ENCODE measurements at places on chromosomes 1 and 21. TPM values are rescaled to one million over a fixed set of nuclear protein-coding genes. Genes with fewer than 3 reads are reported as not detected.

Gene CD34
- 0.59 TPM for polyA plus RNA-seq

Gene RIIAD1
- not detected for polyA plus RNA-seq

Gene TGFBR3
- 0.07 TPM for polyA plus RNA-seq

Gene PTPN7
- polyA plus RNA-seq: not detected

Gene HSD11B1
- polyA plus RNA-seq: 0.23 TPM

Gene APOBEC4
- polyA plus RNA-seq: not detected

Gene MROH9
- 0.24 TPM for polyA plus RNA-seq

Gene FCRL1
- polyA plus RNA-seq: not detected

Gene RBM34
- polyA plus RNA-seq: 39.9 TPM

Gene PRAMEF17
- not detected for polyA plus RNA-seq

Gene ADCY10
- 0.15 TPM for polyA plus RNA-seq

Data from SK-N-SH (cell line).